ENCODE measurements at places on chromosomes 5 and 9.

DNA sequence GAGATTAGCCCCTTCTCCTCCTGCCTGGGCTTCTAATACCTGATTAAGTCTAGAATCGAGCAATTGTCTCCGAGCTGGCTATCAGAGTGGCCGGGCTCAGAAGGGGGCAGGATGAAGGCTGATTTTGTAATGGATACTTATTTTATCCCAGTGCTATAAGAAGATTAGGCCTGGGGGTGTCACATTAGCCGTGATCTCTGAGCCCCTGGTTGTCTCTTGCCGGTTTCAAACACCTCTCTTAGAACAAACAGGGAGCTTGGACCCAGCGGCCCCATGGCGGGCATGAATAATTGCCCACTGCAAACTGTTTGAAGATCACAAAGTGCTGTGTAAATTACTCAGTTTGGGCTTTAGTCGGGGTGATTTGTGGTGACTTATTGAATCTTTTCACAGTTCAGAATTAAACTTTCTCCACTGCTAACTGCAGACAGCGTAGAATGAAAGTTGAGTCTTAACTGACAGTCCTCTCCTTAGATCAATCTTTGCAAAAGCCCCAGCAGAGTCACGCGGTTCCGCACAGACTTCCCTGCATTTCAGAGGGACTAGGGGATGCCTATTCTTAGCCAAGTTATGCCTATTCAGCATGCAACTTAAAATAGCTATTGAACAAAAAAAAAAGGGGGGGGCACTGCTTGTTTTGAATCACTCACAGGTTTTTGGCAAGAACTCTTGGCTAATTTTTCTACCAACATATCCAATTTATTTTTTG lies 200.6 kb upstream of the IRX1 start:
- no peak for DNase-seq

- DNase-seq, result no peak
Measured at GRCh38 chr5:87844449-87844848, 424.2 kb downstream of the TMEM161B start.

- no peak for DNase-seq
Measured at GRCh38 chr9:91103931-91104330, 257.8 kb downstream of the AUH start.

DNA sequence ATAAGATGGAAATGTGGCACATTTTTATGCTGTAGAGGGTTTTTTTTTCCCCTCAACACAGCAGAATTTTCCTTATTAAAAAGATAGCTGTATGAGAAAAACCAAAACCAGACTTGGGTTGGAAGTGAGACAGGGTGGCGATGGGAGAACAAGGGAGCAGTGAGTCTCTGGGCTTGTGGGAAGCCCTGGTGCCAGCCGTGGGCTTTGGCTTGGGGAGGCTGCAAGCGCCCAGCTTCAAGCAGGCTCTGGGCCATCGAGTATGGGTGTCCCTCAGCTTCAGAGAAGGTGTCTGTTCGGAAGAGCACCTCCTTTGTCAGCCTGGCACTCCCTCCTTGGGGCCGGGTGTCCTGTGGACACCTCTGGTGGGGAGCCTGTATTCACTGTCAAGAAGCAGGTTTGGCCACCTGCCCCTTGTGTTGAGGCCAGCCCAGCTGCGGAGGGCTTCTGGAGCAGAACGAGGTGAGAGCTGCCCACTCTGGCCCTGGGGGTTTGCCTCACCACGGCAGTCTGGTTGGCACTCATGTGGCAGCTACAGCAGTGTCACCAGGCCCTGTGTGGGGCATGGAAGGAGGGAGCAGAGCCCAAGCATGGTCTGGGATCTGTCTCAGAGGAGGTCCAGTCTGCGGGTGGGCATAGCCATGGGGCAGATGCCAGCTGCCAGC lies 37.6 kb upstream of the ANGPTL2 start:
- no peak for DNase-seq

DNA sequence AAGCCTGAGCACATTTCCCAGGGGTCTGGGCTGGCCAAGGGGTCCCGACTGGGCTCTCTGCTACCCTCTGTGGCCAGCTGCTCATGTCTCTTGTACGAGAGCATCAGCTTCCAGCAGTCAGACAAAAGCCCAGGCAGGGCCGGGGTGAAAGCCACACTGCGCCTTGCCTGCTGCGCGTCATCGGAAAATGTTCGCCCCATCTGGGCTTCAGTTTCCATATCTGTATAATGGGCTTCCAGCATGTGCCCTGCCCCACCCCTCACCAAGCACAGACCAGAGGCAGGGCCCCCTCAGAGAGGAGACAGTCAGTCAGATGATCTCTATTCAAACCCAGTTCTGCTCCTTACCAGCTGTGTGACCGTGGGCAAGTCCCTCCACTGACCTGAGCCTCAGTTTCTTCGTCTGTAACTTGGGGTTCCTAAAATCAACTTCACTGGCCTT lies 8.0 kb upstream of the GRHPR start:
- no peak for DNase-seq

DNA sequence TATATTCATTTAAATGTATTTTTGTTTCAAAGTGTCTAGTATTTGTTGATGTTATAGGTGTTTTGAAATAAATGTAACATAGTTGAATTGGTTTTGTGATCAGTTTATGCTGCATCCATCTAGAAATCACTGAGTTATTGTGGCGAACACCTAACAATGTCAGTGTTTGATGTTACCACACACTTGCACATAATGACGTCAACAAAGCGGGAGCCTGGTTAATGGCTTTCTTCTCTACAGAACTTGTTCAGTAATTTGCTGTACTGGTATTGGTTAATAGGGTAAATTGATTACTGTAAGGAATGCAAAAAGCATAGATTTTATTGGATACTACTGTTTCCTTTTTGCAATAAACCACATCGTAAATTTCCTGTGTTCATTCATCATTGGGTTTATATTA lies 133.0 kb downstream of the ATG10 start:
- DNase-seq, result no peak

GRCh38 chr5:146130440-146131045 lies 25.2 kb upstream of the PLAC8L1 start:
- peak; percentile 47 for DNase-seq

DNA sequence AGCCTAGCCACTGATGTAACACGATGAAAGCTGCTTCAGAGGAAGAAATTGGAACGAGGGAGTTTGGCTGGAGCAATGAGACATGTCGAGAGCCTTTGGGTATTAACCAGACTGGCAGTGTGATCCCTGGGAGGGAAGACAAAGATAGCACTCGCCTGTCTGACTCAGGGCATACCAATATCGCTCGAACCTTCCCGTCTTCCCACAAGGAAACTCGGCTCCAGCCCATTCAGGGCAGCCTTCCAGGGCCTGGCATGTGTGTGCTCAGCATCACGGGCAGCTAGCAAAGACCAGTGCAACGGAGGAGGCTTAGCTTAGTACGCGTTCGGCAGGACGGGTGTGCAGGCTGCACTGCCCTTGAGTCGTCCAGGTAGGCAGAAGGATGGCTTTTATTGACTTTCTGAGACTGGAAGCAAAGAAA lies 356.9 kb upstream of the WWC1 start:
- peak; percentile 17 for DNase-seq

- DNase-seq, result peak; percentile 27
Measured at GRCh38 chr9:121699571-121700164, 48.2 kb downstream of the DAB2IP start.

GRCh38 chr5:135600971-135601381 lies 22.2 kb upstream of the CXCL14 start:
- DNase-seq, result no peak

All from hepatocyte (in vitro differentiated cells).